Airway epithelial cell (primary cell): ENCODE measurements at places on chromosomes 6 and 20. TPM values are rescaled to one million over a fixed set of nuclear protein-coding genes. Genes with fewer than 3 reads are reported as not detected.

KCNK16 gene
- total RNA-seq, result not detected in 2 replicates

SIRPD gene
- not detected in 2 replicates for total RNA-seq

STMND1 gene
- total RNA-seq, result not detected in 2 replicates

CBLN4 gene
- total RNA-seq, result not detected in 2 replicates

KHDC1 gene
- total RNA-seq, result 1.4 and 1.7 TPM in 2 replicates

MUCL3 gene
- total RNA-seq, result not detected in 2 replicates

RGS17 gene
- total RNA-seq, result 3.3 and 3.6 TPM in 2 replicates
